ENCODE measurements at places on chromosomes 7 and 10.

DNA sequence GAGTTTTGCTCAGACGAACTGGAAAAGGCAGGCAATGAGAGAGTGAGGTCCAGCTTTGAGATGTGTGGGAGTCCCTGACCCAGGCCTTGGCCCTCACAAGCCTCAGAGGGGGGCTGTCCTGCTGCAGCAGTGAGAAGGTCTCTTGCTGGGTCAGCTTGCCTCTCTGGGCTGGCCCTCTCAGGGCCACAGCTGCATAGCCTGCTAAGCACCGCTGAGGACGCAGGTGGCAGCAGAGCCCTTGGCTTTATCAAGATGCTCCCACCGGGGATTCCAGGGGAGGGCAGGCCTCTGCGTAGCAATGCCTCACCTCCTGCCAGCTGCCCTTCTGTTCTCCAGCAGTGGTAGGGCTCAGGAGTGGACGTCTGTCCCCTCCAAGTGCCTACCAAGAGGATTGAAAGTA lies 128.7 kb downstream of the COBL start:
- DNase-seq = peak; percentile 45

- peak; percentile 12 for DNase-seq
Observed at GRCh38 chr7:1357601-1358271, 101.5 kb downstream of the MICALL2 start.

DNA sequence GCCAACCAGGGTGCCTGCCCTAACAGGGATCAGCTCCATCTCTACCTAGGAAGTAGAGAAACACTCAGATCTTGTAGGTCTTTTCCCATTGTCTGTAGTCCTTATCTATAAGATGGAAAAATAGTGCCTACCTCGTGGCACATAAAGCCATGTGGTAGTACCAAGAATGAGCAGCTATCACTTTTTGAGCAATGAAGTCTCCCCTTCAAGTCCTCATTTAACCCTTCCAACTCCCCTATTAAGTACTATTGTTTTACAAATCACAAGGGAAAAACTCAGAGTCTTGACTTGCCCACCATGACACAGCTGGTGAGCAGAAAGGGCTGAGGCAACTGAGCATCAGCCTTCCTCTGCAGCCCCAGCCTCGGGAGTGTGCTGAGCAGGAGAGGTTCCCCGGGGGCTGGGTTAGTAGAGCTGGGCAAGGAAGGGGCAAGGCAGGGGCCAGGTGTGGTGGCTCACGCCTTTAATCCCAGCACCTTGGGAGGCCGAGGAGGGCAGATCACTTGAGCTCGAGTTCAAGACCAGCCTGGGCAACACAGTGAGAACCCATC lies 3.3 kb downstream of the FRAT2 start:
- no peak for DNase-seq

GRCh38 chr7:51973939-51974338 lies 657.3 kb upstream of the COBL start:
- DNase-seq = no peak

DNA sequence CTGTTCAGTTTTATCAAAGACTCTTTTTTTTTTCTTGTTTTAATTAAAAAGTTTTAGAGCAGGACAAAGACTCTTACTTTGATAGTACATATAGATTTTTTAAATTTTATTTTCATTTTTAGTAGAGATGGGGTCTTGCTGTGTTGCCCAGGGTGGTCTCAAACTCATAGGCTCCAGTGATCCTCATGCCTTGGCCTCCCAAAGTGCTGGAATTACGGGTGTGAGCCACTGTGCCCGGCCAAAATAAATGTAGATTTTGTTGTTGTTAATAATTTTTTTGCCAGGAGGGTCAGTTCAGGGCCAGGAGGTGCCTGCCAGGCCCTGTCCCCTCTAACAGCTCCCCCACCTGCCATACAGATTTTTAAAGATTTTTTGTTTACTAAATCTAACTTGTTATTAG lies 17.0 kb downstream of the DENND10 start:
- DNase-seq = no peak
